Tibial nerve (tissue), 4 donors: ENCODE measurements at places on chromosomes 3 and 15. TPM values are rescaled to one million over a fixed set of nuclear protein-coding genes. Genes with fewer than 3 reads are reported as not detected.

GRCh38 chr15:71549697-71550096 lies 260.7 kb upstream of the NR2E3 start:
- no peak for DNase-seq

DNA sequence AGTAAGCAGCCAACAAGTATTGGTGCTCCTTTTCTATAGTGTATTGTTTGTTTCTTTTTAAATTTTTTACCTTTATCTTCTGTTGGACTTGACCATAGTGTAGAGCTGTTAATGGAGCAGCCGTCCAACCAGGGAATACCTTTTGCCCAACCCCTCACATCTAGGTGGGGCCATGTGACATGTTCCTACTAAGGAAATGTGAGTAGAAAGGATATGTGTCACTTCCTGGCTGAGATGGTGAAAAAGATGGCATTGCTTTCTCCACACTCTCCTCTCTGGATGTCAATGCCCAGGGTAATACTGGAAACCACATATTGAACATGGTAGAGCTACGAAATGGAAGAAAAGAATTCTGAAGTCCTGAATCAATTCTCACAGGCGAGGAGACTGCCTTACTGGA lies 218.8 kb downstream of the TBL1XR1 start:
- no peak for DNase-seq

Gene OXTR
- 1.5 TPM for total RNA-seq

GRCh38 chr3:44516230-44516629 lies 38.8 kb upstream of the ZNF445 start:
- no peak for DNase-seq

Gene PCSK6
- 8.5 TPM for total RNA-seq

GRCh38 chr3:135141160-135141559 lies 346.1 kb downstream of the EPHB1 start:
- DNase-seq = no peak

GRCh38 chr15:80183306-80183705 lies 30.5 kb downstream of the FAH start:
- DNase-seq = no peak

Gene AHSG
- not detected for total RNA-seq

DNA sequence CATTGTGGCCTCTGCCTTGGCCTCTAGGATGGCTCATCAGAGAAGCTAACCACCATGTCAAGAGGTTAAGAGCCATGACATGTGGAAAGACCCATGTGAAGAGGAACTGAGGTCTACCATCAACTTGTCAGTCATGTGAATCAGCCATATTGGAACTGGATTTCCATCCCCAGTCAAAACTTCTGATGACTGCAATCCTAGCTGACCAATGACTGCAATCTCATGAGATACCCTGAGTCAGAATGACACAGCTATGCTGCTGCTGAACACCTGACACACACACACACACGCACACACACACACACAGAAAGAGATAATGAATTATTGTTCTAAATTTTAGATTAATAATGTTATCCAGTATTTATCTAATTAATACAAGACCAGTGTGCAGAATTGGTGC lies 337.5 kb upstream of the LMCD1 start:
- no peak for DNase-seq

DNA sequence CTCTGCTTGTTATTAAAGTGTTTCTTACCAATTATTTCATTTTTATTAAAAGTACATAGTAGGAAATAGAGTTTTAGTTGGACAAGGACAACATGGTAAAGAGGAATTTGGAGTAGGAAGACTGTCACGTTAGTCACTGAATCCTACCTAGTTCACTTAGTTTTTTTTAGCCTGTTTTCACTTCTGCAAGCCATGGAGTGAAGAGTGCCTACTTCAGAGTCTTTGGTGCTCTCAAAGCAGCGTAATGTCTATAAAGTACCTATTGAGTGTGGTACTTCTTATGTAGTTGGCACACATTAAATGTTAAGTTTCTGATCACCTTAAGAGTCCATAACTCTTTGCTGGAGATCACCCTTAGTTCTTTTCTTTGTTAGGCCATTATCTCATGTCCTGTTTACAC lies 78.7 kb downstream of the LPP start:
- no peak for DNase-seq
